ENCODE measurements at places on chromosomes 1 and 21.

DNA sequence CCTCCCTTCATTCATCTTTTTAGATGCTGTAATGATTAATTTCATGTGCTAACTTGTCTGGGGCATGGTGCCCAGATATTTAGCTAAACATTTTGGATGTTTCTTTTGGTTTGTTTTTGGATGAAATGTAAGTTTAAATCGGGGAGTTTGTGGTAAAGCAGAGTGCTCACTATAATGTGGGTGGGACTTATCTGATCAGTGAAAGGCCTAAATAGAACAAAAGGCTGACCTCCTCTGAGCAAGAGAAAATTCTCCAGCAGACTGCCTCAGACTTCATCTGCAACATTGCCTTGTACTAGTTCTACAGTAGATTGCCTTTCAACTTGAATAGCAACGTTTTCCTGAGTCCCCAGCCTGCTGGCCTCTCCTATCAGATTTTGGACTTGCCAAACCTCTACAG, 183.6 kb downstream of the S1PR1 start:
- H3K4me1 ChIP-seq: no peaks in the 10 kb centered on the region
- DNase-seq: no peak
- H3K27ac ChIP-seq: no peak overlapping the region
- H3K4me3 ChIP-seq: no peak overlapping the region

DNA sequence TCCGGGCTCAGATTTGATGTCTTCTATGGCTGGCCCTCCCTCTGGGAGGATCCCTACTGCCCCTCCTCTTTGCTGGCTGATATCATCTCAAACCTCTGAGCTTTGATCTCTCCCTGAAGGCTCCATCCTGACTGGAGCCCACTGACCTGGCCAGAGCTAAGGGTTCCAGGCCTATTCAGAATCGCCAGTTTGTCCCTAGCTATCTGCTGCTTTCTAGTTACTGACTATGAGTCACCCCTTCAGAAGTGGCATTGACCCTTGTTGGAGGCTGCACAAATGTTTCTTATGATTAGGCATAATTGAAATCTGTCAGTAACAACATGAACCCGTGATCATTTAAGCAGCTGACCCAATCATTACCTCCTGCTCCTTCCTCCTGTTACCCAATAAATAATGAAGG, 87.1 kb downstream of the ABCA4 start:
- H3K27me3 ChIP-seq: no peaks in the 10 kb centered on the region
- no peak overlapping the region for H3K4me3 ChIP-seq
- no peaks in the 10 kb centered on the region for H3K4me1 ChIP-seq
- H3K27ac ChIP-seq: no peak overlapping the region

DNA sequence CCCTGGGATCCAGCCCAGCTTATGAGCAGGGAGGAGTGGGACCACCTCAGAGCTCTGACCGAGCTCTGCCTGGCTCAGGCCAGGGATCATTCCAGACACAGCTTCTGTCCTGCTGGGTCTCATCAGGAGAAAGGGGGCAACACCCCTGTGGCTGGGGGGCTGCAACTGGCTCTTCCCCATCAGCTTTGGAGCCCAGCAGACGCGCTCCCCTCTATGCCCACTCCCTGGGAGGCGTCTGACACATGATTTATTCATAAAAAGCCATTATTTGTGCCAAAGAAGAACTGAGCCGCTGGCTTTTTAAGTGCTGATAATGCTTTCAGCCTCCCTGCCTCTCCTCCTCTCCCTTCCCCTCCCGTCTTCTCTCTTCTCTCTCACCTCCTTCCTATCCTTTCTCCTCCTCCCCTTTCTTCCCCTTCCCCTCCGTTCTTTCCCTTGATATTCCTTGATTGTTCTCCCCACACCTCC, 25.0 kb downstream of the FOXO6 start:
- H3K27ac ChIP-seq: no peak overlapping the region
- DNase-seq: no peak
- H3K27me3 ChIP-seq: peaks cover 33% of the 10 kb centered on the region
- no peak overlapping the region for H3K4me3 ChIP-seq
- no peaks in the 10 kb centered on the region for H3K36me3 ChIP-seq
- H3K4me1 ChIP-seq: no peaks in the 10 kb centered on the region

- H3K4me1 ChIP-seq: peaks cover 6% of the 10 kb centered on the region
- H3K36me3 ChIP-seq: no peaks in the 10 kb centered on the region
- peak overlapping the region; percentile 68 for H3K4me3 ChIP-seq
- H3K27me3 ChIP-seq: peaks cover 19% of the 10 kb centered on the region
- no peak for DNase-seq
Observed at GRCh38 chr1:202860744-202861419, 28.1 kb downstream of the RABIF start.

DNA sequence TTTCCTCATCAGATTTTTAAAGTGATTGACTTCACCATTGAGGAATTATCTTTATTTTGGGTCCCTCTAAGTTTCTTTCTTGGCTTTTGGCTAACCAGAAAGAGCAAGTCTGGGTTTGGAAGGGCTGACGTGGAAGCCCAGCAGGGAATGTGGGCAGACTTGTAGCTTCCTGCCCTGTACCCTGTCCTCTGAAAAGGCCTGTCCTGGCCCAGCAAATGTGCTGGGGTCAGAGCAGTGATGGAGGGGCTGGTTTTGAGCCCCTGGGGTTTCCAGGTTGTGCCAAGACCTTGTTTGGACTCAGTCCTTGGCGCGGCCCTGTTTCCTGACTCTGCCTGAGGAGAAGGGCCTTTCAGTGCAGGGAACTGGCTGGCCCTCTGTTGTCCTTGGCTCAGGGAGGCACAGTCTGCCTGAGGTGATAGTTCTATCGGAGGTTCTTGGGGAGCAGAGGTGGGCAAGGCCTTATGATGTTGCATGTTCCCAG, 72.1 kb downstream of the UCK2 start:
- H3K4me1 ChIP-seq: peaks cover 25% of the 10 kb centered on the region
- no peaks in the 10 kb centered on the region for H3K27me3 ChIP-seq
- H3K36me3 ChIP-seq: peaks cover 5% of the 10 kb centered on the region
- DNase-seq: no peak
- H3K27ac ChIP-seq: no peak overlapping the region

DNA sequence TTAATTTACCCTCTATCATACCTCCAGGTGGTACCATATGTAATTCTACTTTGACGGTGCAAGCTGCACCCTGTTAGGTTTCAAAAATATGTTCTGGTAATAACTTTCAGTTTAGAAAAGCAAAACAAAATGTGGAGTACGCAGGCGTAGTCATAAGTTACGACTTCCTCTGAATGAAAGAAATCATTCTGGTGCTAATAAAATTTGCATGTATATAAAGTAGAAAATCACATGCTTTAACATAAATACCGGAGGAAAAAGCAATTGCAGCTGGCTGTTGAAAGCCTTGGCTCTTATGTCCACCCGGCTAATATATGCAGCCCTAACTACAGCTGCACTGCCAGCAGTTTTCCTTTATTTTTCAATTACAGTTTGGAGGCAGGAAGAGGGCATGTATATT, 65.2 kb upstream of the TMPRSS15 start:
- peak overlapping the region; percentile 47 for H3K4me3 ChIP-seq
- H3K27me3 ChIP-seq: no peaks in the 10 kb centered on the region
- H3K36me3 ChIP-seq: no peaks in the 10 kb centered on the region
- peak; percentile 60 for DNase-seq
- H3K4me1 ChIP-seq: peaks cover 10% of the 10 kb centered on the region

Measured in MM.1S (cell line).